DMS79 treated with DMSO at 0.1 percent for 48 hours (cell line): ENCODE measurements at places on chromosomes 6 and 20.

GRCh38 chr6:26170951-26171841 lies 84.0 kb downstream of the HFE start:
- DNase-seq = no peak

GRCh38 chr20:2386516-2387179 lies 5.9 kb downstream of the TGM6 start:
- DNase-seq = no peak

GRCh38 chr6:80382811-80383210 lies 276.3 kb downstream of the BCKDHB start:
- DNase-seq = no peak

DNA sequence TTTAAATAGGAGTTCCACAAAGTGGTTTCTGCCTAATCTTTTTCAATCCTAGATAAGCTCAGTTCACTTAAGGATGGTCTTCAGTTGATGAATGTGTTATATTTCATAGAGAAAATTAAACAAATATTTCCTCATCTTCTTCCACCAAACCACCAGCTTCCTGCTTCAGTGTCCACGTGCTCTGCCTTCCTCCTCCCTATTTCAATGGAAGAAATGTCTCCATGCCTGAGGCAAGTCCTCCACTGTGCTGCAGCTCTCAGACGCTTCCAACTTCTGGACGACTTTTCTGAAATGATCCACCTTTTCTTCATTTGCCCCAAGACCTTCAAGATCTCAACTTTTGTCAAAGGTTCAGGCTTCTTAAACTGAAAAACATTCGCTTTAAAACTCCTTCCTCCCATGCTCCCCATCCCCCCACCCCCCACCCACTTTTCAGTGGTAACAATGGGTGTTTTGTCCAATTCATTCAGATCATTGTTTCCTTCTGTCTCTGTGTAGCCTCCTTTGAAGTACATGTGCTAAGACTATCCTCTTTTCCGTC lies 25.3 kb upstream of the FABP7 start:
- peak; percentile 40 for DNase-seq

DNA sequence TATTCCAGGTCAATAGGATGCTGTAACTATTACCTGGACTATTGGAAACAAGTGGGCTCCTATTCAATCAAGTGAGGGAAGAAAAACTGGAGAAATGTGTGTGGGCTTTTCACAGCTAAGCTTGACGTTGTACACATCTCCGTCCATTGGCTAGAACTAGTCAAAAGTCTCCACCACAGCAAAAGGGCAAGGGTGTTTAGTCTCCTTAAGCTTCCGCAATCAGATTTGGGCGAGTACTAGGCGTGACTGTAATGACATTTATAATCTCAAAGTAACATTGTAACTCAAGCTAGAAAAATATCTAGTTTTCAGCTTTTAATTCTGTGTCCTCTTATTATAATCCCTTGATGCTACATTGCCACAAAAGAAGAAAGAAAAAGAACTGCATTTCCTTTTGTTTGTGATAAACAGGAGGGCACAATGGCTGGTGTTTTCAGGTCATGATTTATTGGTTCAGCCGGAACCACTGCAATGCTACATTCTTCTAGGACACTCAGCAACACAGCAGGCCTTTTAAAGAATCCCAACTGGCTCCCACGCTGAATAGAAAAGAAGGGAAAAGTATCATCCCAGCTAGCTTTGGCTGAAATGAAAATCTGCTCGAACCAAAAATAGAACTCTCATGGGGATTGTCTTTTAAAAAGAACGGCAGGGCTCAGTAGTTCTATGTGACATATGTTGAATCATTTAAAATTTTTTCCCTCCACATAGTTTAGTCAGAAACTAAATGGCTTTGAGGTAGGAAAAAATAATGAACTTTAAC lies 387.7 kb downstream of the BTBD3 start:
- no peak for DNase-seq

DNA sequence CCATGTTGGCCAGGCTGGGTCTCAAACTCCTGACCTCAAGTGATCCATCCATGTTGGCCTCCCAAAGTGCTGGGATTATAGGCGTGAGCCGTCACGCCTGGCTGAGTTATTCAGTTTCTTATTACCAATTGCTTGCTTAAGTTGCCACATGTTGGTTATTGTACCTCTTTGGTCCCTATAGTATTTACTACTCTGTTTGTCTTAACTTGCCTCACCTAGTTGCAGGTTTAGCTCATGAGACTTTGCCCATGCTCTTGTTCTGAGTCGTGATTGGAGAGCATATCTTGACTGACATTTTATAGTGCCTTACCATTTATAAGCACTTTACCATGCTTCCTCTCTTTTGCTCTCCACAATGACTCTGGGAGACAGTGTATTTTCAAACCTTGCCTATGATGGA lies 134.2 kb upstream of the HDGFL1 start:
- no peak for DNase-seq

DNA sequence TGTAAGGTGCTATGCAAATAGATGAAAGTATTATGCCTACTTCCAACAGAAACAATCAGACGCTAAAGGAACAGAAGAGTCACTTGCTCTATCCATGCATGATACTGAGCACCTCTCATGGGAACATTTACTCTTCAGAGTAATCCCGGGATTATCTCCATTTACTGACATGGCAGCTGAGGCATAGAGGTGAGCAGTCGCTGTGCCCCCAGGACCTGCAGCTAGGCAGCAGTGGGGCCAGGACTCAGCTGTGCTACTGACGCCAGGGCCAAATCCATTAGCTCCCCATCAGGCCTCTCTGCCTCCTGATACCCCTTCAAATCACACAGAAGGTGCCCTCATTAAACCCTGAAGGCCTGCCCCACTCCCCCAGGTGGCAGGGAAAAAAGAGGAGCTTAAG lies 51.9 kb downstream of the TRAM2 start:
- no peak for DNase-seq

DNA sequence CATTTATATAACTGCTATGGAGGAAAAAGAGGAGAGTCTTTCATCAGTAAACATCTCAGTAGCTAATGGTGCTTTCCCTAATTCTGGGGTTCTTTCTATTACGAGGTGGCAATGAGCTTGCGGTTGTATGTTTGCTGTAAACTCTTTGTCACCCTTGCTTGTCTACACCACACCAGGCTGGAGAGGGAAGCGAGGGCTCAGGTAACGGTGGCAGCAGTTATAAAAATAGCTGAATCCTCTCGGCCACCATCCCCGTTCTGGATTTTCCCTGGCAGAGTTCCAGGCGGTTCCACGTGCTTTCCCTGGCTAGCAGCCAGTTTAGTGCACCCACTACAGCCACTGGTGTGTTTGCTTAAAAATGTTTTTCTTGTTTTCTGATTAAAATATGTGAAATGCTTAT lies 39.0 kb downstream of the MAS1 start:
- DNase-seq = peak; percentile 60

DNA sequence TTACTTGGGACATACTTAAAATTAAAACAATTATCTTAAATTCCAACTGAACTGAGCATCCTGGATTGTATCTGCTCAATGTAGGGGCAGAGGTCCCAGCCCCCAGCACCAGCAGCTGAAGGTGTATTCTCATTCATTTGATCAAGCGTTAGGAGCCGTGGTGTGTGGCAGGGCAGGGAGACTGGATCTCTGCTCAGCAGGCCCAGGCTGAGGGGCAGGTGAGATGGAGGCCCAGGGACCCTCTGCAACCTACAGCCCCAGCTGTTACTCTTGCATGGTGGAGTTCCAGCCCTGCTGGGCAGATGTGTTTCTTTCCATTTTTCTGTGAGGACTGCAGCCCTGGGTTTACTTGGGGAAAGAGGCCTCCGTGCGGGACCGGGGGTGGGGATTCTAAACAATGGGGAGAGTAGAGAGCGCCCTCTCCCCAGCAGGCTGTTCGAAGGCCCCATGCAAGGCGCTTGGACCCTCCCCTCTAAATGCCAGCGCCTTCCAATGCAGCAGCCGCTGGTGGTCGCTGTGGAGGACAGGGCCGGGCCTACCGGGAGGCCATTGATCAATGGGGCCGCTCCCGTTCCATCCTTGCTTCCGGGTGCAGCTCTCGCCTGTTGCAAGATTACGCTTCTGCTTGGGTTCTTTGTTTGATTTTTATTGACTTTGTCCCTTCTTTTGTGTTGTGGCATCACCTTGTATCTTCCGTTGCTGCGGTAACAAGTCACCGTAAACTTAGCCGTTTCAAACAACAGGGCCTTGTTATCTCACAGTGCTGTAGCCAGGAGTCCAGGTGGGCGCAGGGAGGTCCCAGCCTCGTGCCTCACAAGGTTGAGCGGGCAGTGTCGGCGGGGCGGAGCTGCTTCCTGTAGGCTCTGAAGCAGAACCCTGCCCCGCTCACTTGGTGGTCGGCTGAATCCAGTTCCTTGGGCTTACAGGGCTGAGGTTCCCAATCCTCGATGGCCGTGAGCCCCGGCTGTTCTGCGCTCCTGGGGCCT lies 134.8 kb upstream of the PHACTR3 start:
- no peak for DNase-seq

DNA sequence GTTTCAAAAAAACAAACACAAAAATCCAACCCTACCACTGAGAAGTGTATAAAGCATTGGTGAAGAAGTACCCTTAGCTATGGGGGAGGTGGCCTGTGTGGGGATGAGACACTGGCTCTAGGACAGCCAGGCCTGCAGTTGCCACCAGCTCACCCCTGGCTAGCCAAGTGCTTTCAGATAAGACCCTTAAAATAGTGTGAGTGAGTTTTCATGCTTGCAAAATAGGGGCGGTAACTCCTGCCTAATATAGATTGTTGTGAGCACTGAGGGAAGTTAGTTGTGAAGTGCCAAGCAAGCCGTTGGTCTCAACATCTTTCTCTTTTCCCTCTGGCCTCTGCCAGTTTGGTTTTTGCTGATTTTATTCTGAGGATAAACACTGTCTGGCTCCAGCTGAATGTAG lies 11.3 kb downstream of the PPP1R3G start:
- DNase-seq = no peak

- no peak for DNase-seq
These were observed 115.9 kb upstream of the NRSN1 start for GRCh38 chr6:24010133-24010532.

- no peak for DNase-seq
These were observed 49.0 kb upstream of the RANBP9 start for GRCh38 chr6:13760307-13761304.

DNA sequence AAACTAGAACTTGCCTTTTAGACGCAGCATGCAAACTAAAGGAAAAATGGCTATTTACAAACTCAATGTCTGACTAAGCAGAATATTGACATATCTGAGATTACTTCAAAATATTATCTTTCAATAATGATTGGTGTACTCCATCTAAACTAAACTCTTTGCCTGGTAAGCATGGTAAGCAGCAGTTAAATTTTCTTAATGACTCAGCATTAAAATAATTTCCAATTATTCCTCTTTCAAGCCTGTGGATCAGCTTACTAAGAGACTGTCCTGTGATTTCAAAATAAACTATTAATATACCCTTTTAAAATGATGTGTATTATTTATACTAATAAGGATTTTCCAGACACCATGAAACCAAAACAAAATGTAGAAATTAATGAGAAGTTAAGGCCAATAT lies 226.8 kb upstream of the THEMIS start:
- DNase-seq = no peak

GRCh38 chr20:38630727-38631126 lies 29.1 kb downstream of the ARHGAP40 start:
- no peak for DNase-seq

GRCh38 chr20:905396-905961 lies 10.7 kb downstream of the ANGPT4 start:
- DNase-seq = no peak

GRCh38 chr6:96563853-96564252 lies 925 bp downstream of the FHL5 start:
- DNase-seq = no peak

DNA sequence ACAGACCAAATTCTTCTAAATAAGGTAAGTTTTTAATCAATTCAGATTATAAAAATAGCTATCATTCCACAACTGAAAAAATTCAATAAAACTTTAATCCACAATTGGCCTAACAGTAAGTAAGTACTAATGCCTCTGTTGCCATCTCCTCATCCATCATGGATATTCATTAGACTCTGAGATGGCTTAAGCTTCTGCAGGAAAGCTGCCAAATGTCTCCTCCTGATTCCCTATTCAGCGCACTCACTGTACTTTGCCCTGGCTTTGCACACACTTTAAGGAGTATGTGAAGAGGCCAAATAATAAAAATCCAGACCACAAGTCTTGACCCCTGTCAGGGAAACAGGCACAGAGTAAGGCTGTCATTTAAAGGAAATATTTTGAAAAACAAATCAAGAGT lies 23.6 kb downstream of the PGM3 start:
- no peak for DNase-seq

GRCh38 chr6:149342525-149342924 lies 25.0 kb downstream of the TAB2 start:
- DNase-seq = no peak

DNA sequence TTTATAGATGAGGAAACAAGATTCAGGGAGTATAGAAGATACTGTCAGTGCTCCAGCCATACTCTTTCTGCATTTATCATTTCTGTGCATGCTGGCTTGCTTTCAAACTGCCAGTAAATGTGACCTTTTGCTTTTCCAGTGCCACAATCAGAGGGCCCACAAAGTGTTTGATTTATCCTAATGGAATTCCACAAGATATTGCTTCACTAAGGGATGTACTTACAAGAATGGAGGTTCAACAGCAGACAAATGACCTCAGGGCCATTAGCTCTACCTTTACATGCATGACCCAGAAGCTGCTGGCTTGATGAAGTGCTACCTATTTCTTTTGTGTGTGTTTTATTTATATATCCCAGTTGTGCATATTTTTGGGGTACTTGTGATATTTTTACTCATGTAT lies 171.5 kb upstream of the GRIK2 start:
- no peak for DNase-seq

DNA sequence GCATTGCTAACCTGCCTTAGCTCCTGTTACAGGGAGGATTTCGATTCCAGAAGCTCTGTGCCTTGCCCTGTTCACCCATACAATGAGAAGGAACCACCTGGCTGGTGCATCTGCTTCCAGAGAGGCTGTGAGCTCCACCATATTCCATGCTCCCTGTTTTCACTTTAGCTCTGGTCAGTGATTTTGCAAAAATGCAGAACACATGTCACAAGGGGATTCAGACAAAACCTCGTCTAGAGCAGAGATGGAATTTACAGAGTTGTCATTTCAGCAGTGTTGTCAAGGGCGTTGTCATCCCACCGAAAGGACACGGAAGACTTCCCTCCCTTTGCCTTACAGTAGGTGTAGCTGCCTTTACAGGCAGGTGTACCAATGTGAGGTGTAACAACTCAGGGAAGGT lies 223.0 kb upstream of the ARID1B start:
- DNase-seq = no peak

DNA sequence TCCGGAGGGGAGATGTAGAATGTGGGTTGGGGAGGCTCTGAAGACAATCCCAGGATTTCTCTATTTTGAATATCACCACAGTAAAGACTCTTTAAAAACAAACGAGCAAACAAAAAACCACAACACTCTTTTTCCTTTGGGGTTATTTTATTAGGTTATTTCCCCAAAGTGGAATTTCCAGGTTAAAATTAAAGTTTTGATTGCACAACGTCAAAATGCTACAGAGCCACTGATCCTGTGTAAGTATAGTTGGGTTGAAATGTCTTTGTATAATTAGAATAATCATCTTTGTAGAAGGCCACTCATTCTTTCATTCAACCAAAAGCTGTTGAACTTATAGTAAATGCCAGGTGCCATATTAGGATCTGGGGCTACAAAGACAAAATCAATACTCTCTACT lies 19.6 kb upstream of the PIM1 start:
- DNase-seq = no peak
